ENCODE measurements at places on chromosomes 3 and 15.

GRCh38 chr3:121988146-121988545 is 33.9 kb downstream of the ILDR1 start:
- no peak for DNase-seq

GRCh38 chr3:41118461-41119390 is 80.6 kb upstream of the CTNNB1 start:
- DNase-seq: no peak

- no peak for DNase-seq
Measured at GRCh38 chr15:64137226-64137833, 14.2 kb upstream of the SNX22 start.

DNA sequence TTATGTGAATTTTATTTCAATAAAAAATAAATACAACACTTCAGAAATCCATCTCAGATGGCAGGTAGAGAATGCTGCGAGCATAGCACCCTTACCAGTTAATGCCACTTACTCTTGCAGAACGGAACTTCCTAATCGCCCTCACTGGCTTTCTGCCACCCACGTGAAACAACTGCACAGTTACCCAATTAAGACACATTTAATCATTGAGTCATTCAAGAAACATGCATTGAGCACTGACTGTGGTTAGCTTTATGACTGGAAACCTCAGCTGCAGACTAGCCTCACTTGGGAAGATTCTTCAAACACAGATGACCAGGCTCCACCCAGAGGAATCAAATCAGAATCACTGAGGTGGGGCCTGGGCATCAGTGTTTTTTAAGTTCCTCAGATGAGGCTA is 5.6 kb upstream of the MFGE8 start:
- DNase-seq: no peak

- DNase-seq: peak; percentile 48
Measured at GRCh38 chr3:143809121-143809621, 39.1 kb downstream of the SLC9A9 start.

DNA sequence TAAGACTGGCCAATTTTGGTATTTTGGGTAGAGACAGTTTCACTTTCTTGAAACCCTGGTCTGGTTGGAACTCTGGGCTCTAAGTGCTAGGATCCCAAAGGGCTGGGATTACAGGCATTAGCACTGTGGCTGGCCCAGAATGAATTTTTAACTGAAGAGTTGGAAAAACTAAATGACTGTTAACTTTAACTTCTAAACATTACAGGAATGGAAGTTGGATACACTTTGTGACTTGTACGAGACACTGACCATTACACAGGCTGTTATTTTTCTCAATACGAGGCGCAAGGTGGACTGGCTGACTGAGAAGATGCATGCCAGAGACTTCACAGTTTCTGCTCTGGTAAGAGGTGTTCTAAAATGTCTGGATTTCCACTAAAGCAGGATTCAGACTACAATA is 3.5 kb downstream of the EIF4A2 start:
- DNase-seq: no peak

GRCh38 chr15:82856397-82857170 is 47.2 kb downstream of the WHAMM start:
- DNase-seq: no peak

- no peak for DNase-seq
Measured at GRCh38 chr3:43399034-43399433, 112.7 kb downstream of the SNRK start.

- no peak for DNase-seq
Measured at GRCh38 chr3:138331143-138331894, 1.7 kb upstream of the NME9 start.
